Regular cardiac myocyte (primary cell): ENCODE measurements at places on chromosomes 12 and 14. TPM values are rescaled to one million over a fixed set of nuclear protein-coding genes. Genes with fewer than 3 reads are reported as not detected.

The PIANP gene
- under 0.01 TPM in 2 replicates for total RNA-seq

The SLC38A2 gene
- total RNA-seq = 586 and 720 TPM in 2 replicates

The DPY19L2 gene
- total RNA-seq = 1.9 and 5.1 TPM in 2 replicates

The TAS2R20 gene
- 1.2 and 4.2 TPM in 2 replicates for total RNA-seq

The LRFN5 gene
- total RNA-seq = 0.19 and 0.28 TPM in 2 replicates

The SOAT2 gene
- total RNA-seq = 0.19 TPM in 1 of 2 replicates, not detected in the other

The MOAP1 gene
- 12.1 and 22.6 TPM in 2 replicates for total RNA-seq

The REM2 gene
- under 0.01 TPM in 1 of 2 replicates, not detected in the other for total RNA-seq

The MTHFD1 gene
- total RNA-seq = 32.4 and 92.6 TPM in 2 replicates

The SLC24A4 gene
- not detected in 2 replicates for total RNA-seq

The RIPK3 gene
- 0.19 and 0.56 TPM in 2 replicates for total RNA-seq

The ETV6 gene
- total RNA-seq = 2.5 and 3.3 TPM in 2 replicates

The DDX47 gene
- 80.1 and 99.2 TPM in 2 replicates for total RNA-seq

The VDR gene
- 3.8 and 6.2 TPM in 2 replicates for total RNA-seq

The KRT5 gene
- 1.4 and 2.3 TPM in 2 replicates for total RNA-seq

The EGLN3 gene
- 0.19 and 7.0 TPM in 2 replicates for total RNA-seq

The TMPRSS12 gene
- not detected in 2 replicates for total RNA-seq

The OTUB2 gene
- 1.5 and 2.0 TPM in 2 replicates for total RNA-seq

The SPATS2 gene
- 27.3 and 28.8 TPM in 2 replicates for total RNA-seq

The CLEC6A gene
- not detected in 2 replicates for total RNA-seq

The COCH gene
- 1.2 and 1.7 TPM in 2 replicates for total RNA-seq

The INHBC gene
- not detected in 2 replicates for total RNA-seq

The DEGS2 gene
- total RNA-seq = under 0.01 and 0.28 TPM in 2 replicates

The GSKIP gene
- 44.7 and 66.5 TPM in 2 replicates for total RNA-seq

The ACTR6 gene
- total RNA-seq = 16.3 and 19.2 TPM in 2 replicates

The DNAJC22 gene
- 1.7 and 2.5 TPM in 2 replicates for total RNA-seq

The FAR2 gene
- 14.4 and 17.4 TPM in 2 replicates for total RNA-seq

The DDX55 gene
- 14.9 and 20.5 TPM in 2 replicates for total RNA-seq

The KRT73 gene
- not detected in 2 replicates for total RNA-seq
